ACHN (cell line): ENCODE measurements at places on chromosomes 5 and 9.

DNA sequence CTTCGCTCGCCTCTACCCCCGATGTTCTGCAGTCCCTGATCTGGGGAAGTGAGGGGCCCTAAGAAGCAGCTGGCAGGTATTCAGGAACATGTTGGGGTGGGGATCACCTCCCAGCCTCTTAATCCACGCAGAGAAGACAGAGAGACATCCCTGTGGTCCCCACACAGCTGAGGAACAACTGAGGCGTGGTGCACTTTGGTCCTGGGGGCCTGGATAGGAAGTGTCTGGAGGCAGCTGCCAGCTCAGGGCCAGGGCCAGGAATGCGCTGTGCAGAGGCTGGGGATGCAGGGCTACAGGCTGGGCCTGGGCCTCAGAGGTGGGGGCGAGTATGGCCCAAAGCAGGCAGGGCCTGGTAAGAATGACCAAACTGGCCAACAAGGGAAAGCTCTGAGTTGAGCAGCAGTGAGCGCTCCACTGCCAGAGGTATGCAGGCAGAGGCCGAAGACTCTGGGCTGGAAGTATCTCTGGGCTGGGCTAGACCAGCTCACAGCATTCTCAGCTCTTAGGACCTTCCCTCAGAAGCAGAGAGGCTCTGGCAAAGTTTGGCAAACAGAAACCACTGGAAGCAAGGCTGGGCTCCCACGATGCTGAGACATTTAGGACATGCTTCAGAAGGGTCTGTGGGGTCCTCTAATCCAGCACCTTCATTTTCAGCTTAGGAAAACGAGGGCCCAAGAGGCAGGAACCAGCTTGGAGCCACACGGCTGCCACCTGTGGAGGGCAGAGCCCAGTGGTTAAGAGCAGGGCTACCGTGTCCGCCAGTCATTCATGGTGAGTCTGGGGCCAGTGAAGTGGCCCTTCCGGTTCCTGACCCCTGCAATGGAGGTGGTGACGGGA, 174.4 kb downstream of the GAPVD1 start:
- no peak for DNase-seq

- DNase-seq: no peak
Observed at GRCh38 chr9:87612536-87612935, 113.4 kb upstream of the CTSL start.

DNA sequence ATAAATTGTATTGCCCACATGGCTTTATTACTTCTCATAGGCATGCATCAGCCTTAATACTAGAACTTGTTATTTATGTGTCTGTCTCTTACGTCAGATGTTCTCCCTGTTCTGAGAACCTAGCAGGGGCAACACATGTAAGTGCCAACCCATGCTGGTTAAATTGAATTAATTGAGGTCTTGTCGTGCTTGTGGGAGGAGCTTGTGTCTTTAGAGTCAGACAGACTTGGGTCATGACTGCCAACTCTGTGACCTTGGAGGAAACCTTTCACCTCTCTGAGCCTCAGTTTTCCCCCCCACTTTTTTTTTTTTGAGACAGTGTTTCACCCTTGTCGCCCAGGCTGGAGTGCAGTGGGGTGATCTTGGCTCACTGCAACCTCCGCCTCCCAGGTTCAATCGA, 2.2 kb upstream of the MEGF9 start:
- no peak for DNase-seq

GRCh38 chr5:146179696-146180095, 2.8 kb downstream of the LARS1 start:
- no peak for DNase-seq

GRCh38 chr9:16341177-16341576, 529.3 kb downstream of the BNC2 start:
- peak; percentile 4 for DNase-seq

GRCh38 chr9:131618071-131618479, 72.8 kb downstream of the PRRT1B start:
- DNase-seq: no peak
